ENCODE measurements at places on chromosomes 2 and 18. TPM values are rescaled to one million over a fixed set of nuclear protein-coding genes. Genes with fewer than 3 reads are reported as not detected.

Gene CPO
- not detected for total RNA-seq

Gene SPATA3
- not detected for total RNA-seq

Gene LOXL3
- total RNA-seq, result 110 TPM

Gene TBC1D8
- total RNA-seq, result 12.1 TPM

Gene NT5C1B
- not detected for total RNA-seq

Gene RAB6C
- not detected for total RNA-seq

Gene PAX8
- 1.6 TPM for total RNA-seq

Gene ACTG2
- total RNA-seq, result 32.7 TPM

Gene DGUOK
- total RNA-seq, result 50.7 TPM

Gene C1QL2
- total RNA-seq, result not detected

Gene REG1A
- total RNA-seq, result not detected

Gene LYG2
- not detected for total RNA-seq

Gene MYO5B
- 0.07 TPM for total RNA-seq

Gene TMEM163
- 0.76 TPM for total RNA-seq

Gene EGR4
- not detected for total RNA-seq

Gene POTEE
- not detected for total RNA-seq

Gene MYOM1
- total RNA-seq, result 2.5 TPM

Gene IDH1
- 139 TPM for total RNA-seq

Gene HAAO
- total RNA-seq, result 0.85 TPM

Gene GKN2
- total RNA-seq, result not detected

Gene SLC8A1
- total RNA-seq, result 116 TPM

Gene NR4A2
- 0.40 TPM for total RNA-seq

Gene MERTK
- 0.69 TPM for total RNA-seq

Data from smooth muscle cell of the pulmonary artery (primary cell).